Activated CD4-positive, CD25-positive, alpha-beta regulatory T cell treated with anti-CD3 and anti-CD28 coated beads, Interleukin-2, amount 50 U/mL, for 72 hours (primary cell): ENCODE measurements at places on chromosomes 13 and 19.

- DNase-seq: peak; percentile 73
Measured at GRCh38 chr19:4172861-4173473, 9.4 kb downstream of the SIRT6 start.

GRCh38 chr13:45278096-45278645, 62.8 kb downstream of the TPT1 start:
- DNase-seq: no peak

GRCh38 chr13:33994198-33994597, 176.2 kb downstream of the RFC3 start:
- no peak for DNase-seq

GRCh38 chr19:10637894-10638293, 12.5 kb downstream of the SLC44A2 start:
- no peak for DNase-seq

GRCh38 chr13:56189439-56189838, 951.3 kb upstream of the PRR20A start:
- no peak for DNase-seq

DNA sequence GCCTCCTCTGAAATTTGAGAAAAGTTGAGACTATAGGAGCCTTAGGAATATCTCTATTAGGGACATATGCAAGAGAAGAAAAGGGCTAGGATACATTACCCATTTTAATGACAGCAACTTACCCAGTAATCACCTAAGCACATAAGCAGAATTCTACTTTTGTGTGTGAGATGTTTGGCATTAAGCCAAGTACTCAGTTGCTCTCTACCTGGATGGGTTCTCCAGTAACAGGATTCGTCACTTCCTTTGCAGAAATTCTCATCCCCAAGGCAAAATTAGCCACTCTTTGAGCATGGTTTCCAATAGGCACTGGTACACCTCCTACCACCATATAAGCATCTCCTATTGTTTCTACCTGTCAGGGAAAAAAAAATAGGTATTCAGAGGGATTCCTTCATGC, 95.1 kb downstream of the C13orf42 start:
- no peak for DNase-seq

DNA sequence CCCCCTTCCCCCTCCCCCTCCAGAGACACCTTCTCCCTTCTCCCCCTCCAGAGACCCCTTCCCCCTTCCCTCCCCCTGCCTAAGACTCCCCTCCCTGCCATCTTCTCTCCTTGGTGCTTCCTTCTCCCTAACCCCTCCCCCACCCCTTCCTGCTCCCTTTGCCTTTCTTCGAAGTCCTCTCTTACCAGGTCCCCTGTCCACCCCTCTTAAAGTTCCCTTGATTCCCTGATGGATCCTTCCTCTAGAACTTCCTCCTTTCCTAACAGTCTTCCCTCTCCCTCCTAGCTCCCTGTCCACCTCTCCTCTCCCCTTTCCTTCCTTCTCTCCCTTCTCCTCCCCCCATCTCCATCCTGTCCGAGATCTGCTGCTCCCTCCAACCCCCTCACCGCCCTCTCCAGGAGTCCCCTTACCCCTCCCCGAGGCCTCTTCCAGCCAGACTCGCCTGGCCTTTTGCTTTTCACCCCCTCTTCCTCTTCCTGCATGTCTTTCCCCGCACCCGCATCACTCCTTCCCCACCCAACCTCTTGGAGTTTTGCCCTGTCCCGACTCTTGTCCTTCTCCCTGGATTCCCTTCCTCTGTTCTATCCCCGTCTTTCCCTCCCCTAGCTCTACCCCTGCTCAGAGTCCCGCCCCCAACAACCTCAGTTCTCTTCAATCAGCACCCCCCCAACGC, 3.1 kb downstream of the TNFSF9 start:
- no peak for DNase-seq

DNA sequence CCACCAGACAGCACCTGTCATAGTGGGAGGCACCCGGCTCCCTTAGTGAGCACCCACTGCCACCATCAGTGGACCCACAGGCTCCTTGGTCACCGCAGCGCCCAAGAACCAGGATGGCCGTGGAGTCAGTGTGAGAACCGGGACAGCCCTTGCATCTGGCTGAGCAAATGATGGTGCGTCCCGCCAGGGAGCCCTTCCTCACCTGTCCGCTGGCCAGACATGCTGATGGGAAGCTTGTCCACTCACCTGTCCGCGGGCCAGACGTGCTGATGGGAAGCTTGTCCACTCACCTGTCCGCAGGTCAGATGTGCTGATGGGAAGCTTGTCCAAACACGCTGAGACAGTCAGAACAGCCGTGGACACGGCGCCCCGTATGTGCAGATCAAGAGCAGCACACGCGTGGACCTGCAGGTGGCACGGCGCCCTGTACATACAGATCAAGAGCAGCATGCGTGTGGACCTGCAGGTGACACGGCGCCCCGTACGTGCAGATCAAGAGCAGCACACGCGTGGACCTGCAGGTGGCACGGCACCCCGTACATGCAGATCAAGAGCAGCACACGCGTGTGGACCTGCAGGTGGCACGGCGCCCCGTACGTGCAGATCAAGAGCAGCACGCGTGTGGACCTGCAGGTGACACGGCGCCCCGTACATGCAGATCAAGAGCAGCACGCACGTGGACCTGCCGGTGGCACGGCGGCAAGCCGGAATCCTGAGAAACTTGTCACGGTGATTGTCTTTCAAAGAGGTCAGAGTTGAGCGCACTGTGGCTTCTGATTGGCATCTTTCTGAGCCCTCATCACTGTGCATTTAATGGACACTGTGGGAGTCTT, 40.7 kb upstream of the DCUN1D2 start:
- DNase-seq: no peak

DNA sequence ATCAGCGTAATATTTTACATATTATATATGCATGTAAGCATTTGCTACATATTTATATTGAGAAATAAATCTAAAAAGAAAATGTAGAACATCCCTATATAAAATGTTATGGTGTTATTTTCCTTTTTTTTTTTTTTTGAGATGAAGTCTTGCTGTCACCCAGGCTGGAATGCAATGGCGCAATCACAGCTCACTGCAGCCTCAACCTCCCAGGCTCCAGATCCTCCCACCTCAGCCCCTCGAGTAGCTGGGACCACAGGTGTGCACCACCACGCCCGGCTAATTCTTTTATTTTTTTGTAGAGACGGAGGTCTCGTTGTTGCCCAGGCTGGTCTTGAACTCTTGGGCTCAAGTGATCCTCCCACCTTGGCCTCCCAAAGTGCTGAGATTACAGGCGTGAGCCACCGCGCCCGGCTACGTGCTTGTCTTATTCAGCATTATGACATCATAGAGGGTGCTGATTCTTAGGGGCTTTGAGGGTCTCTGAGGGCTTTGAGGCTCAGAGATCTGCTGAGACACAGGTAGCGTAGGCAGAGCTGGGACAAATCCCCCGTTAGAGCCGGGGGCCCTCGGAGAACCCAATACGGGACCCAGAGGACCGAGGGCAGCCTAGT, 101.9 kb downstream of the GADD45B start:
- no peak for DNase-seq

- peak; percentile 76 for DNase-seq
Measured at GRCh38 chr19:50537769-50538230, 24.1 kb upstream of the ASPDH start.

DNA sequence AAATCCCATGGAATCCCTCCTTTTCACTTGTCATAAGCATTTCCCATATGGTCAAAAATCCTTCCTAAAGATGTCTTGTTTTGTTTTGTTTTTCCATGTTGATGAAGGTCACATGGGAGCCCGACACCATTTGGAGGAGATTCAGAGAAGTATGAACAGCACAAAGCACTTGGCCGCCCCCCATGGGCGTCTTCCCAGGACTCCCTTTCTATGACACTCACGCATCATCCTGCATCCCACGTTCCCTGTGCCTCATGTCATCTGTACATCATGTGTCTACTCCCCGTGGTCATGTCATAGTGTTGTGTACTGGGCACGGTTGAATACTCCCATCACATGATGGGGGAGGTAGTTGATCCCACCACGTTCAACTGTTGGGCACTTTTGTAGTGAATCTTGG, 2.0 kb downstream of the ZSCAN1 start:
- no peak for DNase-seq

DNA sequence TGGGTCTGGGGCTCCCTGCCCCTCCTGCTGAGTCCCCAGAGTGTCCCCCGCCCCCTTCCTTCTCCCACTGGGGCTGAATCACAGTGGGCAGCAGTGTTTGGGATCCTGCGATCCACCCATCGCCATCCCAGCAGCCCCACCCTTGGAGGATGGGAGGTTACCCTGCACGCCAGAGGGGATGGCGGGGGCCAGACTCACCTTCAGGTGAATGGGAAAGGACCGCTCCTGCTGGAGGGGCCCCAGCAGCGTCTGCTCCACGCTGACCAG, 569 bp downstream of the DLEU7 start:
- no peak for DNase-seq

GRCh38 chr19:44592451-44592890, 20.9 kb upstream of the IGSF23 start:
- DNase-seq: no peak

DNA sequence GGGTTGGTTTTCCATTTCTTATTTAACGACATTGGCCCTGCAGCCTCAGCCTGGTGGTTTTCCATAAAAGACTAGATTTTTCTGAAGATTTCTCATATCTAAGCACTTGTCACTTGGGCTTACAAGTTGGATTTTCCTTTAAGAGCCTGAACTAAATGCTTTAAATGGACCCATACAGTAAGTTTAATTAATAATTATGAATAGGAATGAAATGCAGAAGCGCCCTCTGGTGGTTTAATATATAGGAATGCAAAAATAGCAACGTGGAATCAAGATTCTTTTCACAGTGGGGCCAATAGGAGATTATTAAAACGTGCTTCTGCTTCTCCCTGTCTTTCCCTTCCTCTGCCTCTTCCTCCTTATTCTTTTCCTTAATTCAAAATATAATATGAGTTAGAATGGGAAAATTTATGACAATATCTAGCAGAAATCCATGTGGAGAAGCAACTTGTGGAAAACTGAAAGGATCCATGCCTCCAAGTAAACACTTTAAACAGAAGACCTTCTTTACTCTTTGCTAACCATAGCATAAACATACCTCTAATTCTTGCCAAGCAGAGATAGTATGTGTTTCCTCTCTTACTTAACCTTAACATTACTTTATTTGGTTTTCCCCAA, 324.0 kb downstream of the GPC5 start:
- no peak for DNase-seq

GRCh38 chr13:111614009-111614408, 293.6 kb downstream of the TEX29 start:
- DNase-seq: no peak

GRCh38 chr13:39159393-39159792, 121.1 kb downstream of the NHLRC3 start:
- DNase-seq: no peak

DNA sequence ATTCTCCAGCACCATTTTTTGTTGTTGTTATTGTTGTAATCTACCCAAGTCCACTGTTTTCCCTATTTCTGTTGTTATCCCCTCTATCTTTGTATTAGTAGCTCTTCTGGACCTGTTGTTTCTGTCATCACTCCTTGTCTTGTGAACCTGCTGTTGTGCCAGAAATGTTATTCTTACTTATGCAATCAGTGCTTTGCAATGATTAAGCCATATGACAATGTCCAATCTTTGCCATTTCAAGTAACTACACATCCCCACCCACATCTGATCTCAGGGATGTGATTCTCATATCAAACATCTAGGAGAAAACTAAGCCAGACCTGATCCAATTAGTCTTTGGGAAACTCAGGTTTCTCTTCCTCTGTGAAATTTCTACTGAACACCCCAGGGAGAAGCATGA, 472.6 kb upstream of the KLHL1 start:
- DNase-seq: no peak

DNA sequence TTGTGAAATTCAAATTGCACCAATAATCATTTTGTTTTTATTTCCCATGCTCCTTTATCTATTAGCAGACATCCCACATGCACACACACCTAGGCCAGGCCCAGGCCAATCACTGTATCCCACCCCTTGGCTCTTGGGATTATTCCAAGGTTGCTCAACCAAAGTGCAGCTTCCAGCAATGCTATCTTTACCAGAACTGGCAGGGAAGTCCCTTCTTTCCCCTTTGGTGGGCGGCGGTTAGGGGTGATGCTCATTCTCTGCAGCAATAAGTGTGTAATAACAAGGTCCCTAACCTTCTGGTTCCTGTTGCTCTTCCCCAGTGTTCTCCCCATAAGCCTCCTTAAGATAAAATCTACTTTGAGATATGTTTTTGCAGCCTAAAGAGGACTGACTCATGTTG, 18.3 kb upstream of the KCTD12 start:
- no peak for DNase-seq

GRCh38 chr19:51777570-51778462, 16.8 kb downstream of the FPR2 start:
- DNase-seq: peak; percentile 34

DNA sequence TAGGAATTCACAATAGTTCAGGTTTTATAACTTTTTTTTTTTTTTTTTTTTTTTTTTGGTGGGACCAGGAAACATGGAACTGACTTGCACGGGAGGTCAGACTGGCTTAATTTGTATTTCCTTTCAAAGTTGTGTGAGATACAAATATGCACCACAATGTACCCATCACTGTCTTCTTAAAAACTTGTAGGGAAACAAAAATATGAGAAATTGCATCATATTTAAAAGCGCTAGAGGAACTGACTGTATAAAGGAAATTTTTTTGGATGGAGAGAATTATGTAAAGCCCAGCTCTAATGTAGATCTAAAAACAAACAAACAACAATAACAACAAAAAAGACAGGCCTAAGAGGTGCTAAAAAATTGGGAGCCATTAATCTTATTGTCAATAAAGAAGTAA, 246.5 kb downstream of the DCT start:
- DNase-seq: no peak
